Smooth muscle cell of the umbilical artery (primary cell): ENCODE measurements at places on chromosomes 7 and 10. TPM values are rescaled to one million over a fixed set of nuclear protein-coding genes. Genes with fewer than 3 reads are reported as not detected.

ERCC6 gene
- total RNA-seq, result 38.0 and 42.9 TPM in 2 replicates

TRPV5 gene
- not detected in 2 replicates for total RNA-seq

EPO gene
- total RNA-seq, result not detected in 2 replicates

SERPINE1 gene
- 2,093 and 7,246 TPM in 2 replicates for total RNA-seq

HOXA10 gene
- 13.7 and 26.7 TPM in 2 replicates for total RNA-seq

FZD8 gene
- 17.8 and 25.2 TPM in 2 replicates for total RNA-seq

HOXA13 gene
- total RNA-seq, result 6.8 and 10.0 TPM in 2 replicates

CLDN12 gene
- total RNA-seq, result 45.7 and 60.8 TPM in 2 replicates

HGF gene
- total RNA-seq, result 31.6 and 83.4 TPM in 2 replicates

COG5 gene
- 45.4 and 83.5 TPM in 2 replicates for total RNA-seq

NEUROG3 gene
- total RNA-seq, result not detected in 2 replicates
